WTC11 (cell line): ENCODE measurements at places on chromosomes 12 and 14.

- DNase-seq = no peak
Measured at GRCh38 chr12:112973011-112973735, 5.1 kb upstream of the OAS2 start.

GRCh38 chr14:102288139-102288538 lies 16.8 kb downstream of the MOK start:
- no peak for DNase-seq

DNA sequence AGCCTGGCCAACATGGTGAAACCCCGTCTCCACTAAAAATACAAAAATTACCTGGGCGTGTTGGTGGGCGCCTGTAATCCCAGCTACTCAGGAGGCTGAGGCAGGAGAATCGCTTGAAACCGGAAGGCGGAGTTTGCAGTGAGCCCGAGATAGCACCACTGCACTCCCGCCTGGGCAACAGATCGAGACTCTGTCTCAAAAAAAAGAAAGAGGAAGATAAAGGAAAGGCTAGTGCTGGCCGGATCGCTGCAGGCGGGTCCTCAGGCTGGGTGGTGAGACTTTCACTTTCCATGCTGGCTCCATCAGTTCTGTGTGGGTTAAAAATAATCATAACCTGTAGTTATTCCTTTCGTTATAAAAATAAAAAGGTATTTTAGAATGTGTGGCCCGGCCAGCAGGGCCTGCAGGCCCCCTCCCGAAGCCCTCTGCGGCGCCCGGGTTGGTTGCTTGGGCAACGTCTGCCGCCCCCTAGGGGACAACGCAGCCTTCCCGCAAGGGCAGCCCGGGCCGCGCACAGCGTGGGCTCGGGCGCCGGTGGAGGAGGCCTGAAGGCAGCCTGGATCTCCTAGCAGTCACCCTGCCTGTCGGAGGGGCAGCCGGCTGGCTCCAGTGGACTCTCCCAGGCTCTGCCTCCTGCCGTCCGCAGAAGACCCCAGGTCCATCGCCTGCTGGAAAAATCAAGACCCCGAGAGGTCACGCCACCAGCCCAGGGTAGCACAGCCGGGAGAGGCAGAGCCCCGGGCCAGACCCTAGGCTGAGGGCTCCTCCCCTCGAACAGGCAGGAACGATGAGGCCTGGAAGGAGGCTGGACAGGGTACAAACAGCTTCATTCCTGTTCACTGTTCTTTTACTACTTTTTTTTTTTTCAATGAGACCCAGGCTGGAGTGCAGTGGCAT lies 5.0 kb upstream of the SLC25A47 start:
- peak; percentile 82 for DNase-seq

DNA sequence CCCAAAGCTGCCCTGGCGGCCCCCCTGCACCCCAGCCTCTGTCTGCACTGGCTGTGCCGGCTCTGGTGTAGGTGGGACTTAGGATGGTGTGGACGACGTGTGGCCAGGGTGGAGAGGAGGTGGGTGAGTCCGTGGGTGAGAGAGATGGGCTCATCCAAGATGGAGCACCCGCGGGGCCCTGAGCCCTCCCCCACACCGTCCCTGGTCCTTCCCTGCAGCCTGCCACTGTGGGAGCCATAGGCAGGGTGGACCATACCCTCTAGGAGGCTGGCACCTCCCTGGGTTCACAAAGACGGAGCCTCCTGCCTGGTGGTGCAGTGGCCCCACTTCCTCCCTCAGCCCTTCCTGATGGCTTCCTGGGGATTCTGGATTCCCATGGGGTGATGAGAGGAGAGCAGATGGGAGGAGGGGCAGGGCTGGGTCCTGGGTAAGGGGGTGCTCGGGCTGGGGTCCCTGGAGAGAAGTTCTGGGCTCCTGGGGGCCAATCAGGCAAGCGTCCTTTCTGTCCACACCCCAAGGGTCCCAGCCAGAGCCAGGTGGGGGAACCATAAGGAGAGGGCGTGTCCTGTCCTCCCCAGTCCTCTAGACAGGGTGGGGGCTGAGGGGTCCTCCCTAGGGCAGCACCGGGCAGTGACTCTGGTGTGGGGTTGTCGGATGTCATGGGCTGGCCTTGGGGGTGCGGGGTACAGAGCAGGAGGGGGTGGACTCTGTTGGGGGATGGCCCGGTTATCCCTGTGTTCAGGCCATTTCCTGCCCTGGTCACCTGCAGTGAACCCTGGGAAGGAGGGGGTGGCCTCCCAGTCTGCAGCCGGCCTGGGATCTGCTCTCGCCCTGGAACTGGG lies 384.8 kb downstream of the TMEM121 start:
- no peak for DNase-seq

- no peak for DNase-seq
Measured at GRCh38 chr14:58977366-58977765, 211.1 kb upstream of the DAAM1 start.

GRCh38 chr14:96455588-96455987 lies 46.6 kb upstream of the PAPOLA start:
- no peak for DNase-seq

DNA sequence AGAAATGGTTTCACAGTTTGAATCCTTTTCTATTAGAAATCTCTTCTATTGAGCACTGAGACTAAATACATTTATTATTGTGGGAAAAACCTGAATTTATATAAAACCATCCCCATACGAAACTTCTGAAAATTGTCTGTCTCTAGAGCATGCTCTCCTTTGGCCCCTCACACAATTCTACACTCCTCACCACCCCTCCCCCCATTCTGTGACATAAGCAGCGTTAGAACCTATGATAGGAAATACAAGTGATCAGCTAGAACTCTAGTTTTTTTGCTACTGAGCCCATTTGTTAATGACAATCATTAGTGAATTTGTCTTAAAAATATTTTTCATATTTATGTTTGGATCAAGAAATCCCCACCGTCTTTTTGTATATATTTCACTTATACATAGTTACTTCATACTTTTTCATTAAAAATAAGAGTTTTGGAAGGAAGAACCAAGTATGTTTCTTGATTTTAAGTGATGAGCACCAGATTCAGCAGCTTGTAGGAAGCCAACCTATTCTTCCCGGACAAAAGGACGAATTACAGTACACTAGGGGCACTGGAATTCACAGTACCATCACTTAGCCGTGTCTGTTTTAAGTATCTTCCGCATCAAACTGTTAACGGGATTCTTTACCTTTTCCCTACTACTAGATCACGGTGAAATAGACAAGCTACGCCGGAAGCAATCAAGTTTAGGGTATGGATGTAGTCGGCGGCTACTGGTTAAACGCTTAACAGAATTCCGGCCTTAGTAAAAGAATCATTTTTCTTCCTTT lies 724 bp downstream of the GTSF1 start:
- DNase-seq = no peak

- no peak for DNase-seq
Measured at GRCh38 chr14:37559386-37559785, 35.7 kb downstream of the FOXA1 start.
